ENCODE measurements at places on chromosomes 7 and 10.

GRCh38 chr7:26437003-26437532, 145.4 kb downstream of the SNX10 start:
- no peak for DNase-seq

DNA sequence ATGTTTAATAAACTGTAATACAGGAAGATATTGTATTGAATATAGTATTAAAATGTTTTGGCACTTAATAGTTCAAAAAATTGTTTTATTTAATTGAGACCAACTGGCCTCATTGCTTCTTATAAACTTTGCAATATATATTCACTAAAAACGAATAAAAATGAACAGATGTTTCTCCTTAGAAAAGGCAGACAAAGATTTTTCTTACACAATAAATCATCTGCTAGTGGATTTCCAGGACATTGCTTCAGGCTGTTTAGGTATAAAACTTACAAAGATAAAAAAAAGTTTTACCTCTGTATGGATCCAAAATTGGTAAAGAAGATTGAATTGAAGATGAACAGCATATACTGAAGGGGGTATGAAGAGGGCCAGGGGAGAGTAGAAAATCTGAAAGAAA, 143.6 kb downstream of the AGMO start:
- no peak for DNase-seq

GRCh38 chr7:155815332-155816191, 3.3 kb upstream of the SHH start:
- DNase-seq, result no peak

GRCh38 chr10:69583106-69583505, 9.9 kb upstream of the NEUROG3 start:
- no peak for DNase-seq

DNA sequence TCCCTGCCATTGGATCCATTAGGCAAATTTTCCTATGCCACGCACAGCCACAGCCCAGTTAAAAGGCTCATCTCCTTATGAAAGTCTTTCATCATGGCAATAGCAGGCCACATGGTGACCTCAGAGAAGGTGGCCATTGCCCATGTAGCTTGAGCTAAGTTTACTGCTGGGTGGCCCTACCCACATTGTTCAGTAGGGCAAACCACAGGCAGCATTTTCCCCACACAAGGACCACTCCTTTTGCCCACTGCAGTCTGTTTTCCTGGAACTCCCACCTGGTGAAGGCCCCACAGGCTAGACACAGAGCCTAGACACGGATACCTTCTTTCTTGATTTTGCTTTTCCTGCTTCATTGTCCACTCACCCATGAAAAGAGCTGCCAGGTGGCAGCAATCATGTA, 101.5 kb upstream of the NPVF start:
- DNase-seq, result no peak

DNA sequence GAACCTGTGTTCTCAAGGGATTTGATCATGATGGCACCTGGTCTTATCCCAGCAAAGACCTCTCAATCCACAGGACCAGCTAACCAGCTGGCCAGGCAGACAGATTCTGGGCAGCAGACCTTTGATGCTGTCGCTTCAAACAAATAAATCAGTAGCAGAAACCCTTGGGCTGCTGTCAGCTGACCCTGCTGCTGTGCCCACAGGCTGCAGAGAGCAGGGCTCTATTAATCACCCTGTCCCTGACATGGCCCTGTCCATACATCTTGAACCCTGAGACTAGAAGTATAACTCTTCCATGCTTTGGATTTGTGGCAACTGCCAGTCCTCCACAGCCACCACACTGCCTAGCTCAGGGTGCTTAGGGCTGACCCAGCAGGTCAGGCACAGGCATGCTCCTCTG, 244.1 kb upstream of the PODXL start:
- no peak for DNase-seq

DNA sequence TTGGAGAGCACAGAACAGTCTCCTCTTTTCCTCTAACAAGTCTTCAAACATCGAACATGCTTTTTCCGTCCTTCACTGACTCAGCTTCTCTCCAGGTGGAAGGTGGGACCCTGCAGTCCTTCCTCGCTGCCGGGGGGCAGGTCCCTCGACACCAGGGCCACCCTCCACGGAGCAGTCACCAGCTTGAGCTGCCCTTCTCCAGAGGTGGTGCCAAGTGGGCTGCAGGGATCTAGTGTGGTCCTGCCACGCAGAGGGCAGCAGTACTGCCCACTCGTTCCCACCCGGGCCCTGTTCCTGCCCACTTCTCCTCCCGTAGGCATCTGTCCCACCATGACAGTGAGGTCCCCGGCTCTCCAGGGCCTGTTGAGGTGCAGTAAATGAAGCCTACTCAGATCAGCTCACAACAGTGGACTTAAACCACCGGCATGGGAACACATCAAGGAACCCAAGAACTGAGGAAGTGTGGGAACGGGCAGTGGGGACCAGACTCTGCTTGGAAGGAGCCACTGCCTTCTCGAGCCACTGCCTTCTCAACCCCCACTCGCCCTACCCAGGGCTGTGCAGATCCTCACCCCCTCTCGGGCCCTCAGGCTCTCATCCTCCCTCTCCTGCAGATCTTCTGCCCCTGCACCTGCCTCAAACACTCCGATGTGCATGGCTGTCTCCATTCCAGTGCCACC, 153.9 kb downstream of the OAT start:
- DNase-seq, result no peak

DNA sequence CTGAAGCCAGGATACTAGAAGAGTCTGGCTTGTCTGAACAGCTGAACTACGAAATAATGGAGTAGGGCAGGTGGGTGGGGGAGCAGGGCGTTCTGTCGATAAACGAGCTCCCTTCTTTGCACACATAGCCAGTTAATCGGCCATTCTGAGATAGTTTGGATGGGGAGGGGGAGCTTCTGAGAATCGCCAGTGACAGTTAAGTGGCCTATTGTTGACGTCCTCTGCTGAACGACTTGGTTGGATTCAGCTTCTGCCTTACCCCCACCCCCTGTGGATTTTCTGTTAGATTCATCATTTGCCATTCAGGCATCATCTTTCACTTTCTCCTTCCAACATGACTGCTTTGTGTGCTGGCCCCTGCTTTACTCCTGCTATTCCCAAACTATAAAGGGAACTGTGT, 520 bp downstream of the CPA5 start:
- no peak for DNase-seq
